Naive thymus-derived CD8-positive, alpha-beta T cell (primary cell): ENCODE measurements at places on chromosomes 4 and X. TPM values are rescaled to one million over a fixed set of nuclear protein-coding genes. Genes with fewer than 3 reads are reported as not detected.

The ABLIM2 gene
- 0.47 TPM for polyA plus RNA-seq

The CBLL2 gene
- not detected for polyA plus RNA-seq

The LNX1 gene
- polyA plus RNA-seq, result 0.52 TPM

The FABP2 gene
- 0.09 TPM for polyA plus RNA-seq

The ZNF185 gene
- 1.8 TPM for polyA plus RNA-seq
